ENCODE measurements at places on chromosomes 3 and 15. TPM values are rescaled to one million over a fixed set of nuclear protein-coding genes. Genes with fewer than 3 reads are reported as not detected.

The IREB2 gene
- total RNA-seq = 40.7 TPM

The IQCH gene
- total RNA-seq = 13.6 TPM

The GPR171 gene
- total RNA-seq = 8.7 TPM

The EPHB1 gene
- total RNA-seq = 2.3 TPM

DNA sequence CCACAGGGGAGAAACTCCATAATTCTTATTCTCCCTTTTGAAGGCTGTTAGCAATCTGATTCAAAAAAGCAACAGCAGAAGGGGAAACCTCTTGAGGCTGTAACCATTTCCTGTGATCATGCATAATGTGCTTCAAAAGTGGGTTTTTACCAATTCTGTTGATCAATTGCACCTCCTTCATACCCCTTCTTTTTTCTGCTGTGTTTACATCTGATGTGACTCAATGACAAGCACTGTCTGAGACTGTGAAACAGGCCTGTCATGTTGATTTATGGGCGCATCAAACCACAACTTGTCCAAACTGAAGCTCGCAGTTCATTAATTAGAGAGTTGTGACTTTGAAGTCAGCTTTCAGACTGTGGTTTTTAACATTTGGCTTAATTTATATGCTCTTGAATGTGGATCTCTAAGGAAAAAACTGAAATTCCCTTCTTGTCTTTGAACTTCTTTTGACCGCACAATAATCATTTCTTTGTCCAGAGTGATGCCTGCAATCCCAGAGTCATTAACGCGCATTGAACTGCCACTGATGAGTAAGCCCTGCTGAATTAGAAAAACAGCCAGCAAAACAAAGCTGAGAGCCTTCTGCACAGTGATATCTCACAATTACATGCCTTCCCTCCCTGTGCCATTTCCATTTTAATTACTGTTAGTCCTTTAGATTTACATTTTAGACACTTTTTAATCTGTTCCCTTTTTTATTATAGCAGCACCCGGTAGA lies 532.8 kb downstream of the FOXP1 start:
- H3K27me3 ChIP-seq = no peaks in the 10 kb centered on the region
- H3K4me3 ChIP-seq = no peak overlapping the region
- DNase-seq = no peak
- H3K36me3 ChIP-seq = peaks cover 21% of the 10 kb centered on the region

DNA sequence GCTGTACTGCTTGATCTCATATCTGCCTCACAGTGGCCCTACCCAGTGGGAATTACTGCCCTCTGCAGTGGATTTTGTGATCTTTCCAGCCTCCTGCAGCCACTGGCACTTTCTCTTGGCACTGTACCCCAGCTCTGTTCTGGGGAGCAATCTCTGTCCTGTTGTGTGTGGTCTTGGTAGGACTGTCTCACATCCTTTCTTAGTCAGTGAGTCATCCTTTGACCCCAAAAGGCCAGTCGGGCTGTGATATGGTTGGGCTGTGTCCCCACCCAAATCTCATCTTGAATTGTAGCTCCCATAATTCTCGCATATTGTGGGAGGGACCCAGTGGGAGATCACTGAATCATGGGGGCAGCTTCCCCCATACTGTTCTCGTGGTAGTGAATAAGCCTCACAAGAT lies 133.3 kb upstream of the TPM1 start:
- no peak overlapping the region for H3K4me3 ChIP-seq
- no peak for DNase-seq
- H3K4me1 ChIP-seq = no peaks in the 10 kb centered on the region
- no peaks in the 10 kb centered on the region for H3K36me3 ChIP-seq

DNA sequence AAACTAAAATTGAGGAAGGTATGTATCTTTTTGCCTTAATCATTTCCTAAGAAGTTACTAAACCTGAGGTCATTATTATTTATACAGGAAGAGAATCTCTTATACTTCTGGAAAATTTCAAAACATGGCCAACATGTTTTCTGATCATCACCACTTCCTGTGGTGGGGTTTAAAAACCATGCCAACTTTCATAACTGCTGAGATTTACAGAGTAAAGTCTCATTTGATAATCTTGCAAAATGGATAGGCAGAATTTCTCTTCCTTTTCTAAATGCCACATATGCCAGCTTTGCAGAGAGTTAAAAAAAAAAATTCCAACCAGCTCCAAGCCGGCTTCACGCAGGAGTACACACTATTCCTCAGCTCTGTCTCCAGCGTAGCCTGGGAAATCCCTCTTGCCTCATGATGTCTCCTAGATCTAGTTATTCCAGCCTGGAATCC lies 124.3 kb upstream of the SPRED1 start:
- H3K27me3 ChIP-seq = no peaks in the 10 kb centered on the region
- DNase-seq = no peak
- no peak overlapping the region for H3K4me3 ChIP-seq
- H3K36me3 ChIP-seq = no peaks in the 10 kb centered on the region

- DNase-seq = no peak
- no peaks in the 10 kb centered on the region for H3K4me1 ChIP-seq
- no peak overlapping the region for H3K4me3 ChIP-seq
- no peaks in the 10 kb centered on the region for H3K36me3 ChIP-seq
- no peak overlapping the region for H3K27ac ChIP-seq
Measured at GRCh38 chr3:89795506-89795905, 688.1 kb downstream of the EPHA3 start.

GRCh38 chr15:99514306-99514705 lies 51.5 kb upstream of the MEF2A start:
- peaks cover 7% of the 10 kb centered on the region for H3K4me1 ChIP-seq
- H3K36me3 ChIP-seq = no peaks in the 10 kb centered on the region
- H3K27me3 ChIP-seq = no peaks in the 10 kb centered on the region
- no peak for DNase-seq
- H3K27ac ChIP-seq = no peak overlapping the region

DNA sequence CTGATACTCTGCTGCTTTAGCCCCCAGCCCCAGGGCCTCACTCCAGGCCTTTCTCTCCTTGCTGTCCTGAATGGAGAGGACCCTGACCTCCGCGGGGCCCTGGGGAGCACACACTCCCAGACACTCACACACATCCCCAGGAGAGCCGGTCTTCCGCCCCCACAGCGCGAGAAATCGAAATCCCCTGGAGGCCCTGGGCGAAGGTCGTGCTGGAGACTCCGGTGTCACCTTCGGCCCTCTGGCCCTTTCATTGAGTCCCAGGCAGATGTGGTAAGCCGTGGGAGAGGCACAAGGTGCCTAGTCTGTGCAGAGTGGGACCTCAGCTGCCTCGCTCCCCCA lies 848 bp upstream of the GOLGA8B start:
- H3K36me3 ChIP-seq = no peaks in the 10 kb centered on the region
- no peak overlapping the region for H3K27ac ChIP-seq
- H3K27me3 ChIP-seq = no peaks in the 10 kb centered on the region
- peaks cover 25% of the 10 kb centered on the region for H3K4me1 ChIP-seq
- no peak for DNase-seq

GRCh38 chr3:57973715-57974477 lies 34.3 kb upstream of the FLNB start:
- no peak for DNase-seq
- H3K27me3 ChIP-seq = no peaks in the 10 kb centered on the region
- H3K4me1 ChIP-seq = no peaks in the 10 kb centered on the region
- no peak overlapping the region for H3K4me3 ChIP-seq
- no peak overlapping the region for H3K27ac ChIP-seq

- peak overlapping the region; percentile 82 for H3K27ac ChIP-seq
- DNase-seq = no peak
- peaks cover 12% of the 10 kb centered on the region for H3K4me1 ChIP-seq
- H3K27me3 ChIP-seq = no peaks in the 10 kb centered on the region
- no peaks in the 10 kb centered on the region for H3K36me3 ChIP-seq
Measured at GRCh38 chr3:190077395-190078045, 43.2 kb downstream of the P3H2 start.

Data from thyroid gland (tissue), 4 donors.